ENCODE measurements at places on chromosomes 2 and 18.

DNA sequence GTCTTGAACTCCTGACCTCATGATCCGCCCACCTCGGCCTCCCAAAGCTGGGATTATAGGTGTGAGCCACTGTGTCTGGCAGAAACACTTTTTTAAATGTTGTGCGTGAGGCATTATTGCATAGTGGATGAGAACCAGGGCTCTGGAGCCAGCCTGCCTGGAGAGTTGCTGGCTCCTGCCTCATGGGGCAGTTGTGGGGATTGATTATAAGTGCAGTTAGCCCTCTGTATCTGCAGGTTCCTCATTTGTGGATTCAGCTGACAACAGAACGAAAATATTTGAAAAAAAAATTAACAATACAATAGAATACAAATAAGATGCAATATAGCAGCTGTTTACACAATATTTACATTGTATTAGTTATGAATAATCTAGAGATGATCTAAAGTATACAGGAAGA, 129.4 kb upstream of the EML6 start:
- DNase-seq: no peak

GRCh38 chr2:72496479-72496878, 329.4 kb downstream of the EXOC6B start:
- no peak for DNase-seq

DNA sequence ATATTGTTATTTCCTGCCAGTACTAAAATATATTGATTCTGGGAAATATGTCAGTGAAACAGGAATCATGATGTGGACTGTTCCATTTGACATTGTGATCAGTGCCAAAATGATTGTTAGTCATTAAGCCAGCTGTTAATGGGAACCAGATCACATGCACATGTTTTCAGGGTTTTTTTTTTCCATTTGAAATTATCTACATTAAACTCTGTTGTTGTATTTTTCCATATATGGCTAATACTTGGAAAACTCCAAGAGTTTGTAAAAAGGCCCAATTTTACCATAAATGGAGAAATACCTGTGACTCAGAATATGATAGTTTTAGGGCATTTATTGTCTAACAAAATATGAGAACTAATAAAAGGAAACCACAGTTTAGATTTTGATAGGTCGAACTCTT, 13.4 kb downstream of the ITGAV start:
- DNase-seq: no peak

- DNase-seq: no peak
These were observed 38.2 kb downstream of the KCMF1 start for GRCh38 chr2:85009019-85009618.

- no peak for DNase-seq
These were observed 1407.1 kb upstream of the ACVR2A start for GRCh38 chr2:146437712-146438111.

GRCh38 chr2:235638541-235639427, 144.9 kb downstream of the AGAP1 start:
- no peak for DNase-seq

DNA sequence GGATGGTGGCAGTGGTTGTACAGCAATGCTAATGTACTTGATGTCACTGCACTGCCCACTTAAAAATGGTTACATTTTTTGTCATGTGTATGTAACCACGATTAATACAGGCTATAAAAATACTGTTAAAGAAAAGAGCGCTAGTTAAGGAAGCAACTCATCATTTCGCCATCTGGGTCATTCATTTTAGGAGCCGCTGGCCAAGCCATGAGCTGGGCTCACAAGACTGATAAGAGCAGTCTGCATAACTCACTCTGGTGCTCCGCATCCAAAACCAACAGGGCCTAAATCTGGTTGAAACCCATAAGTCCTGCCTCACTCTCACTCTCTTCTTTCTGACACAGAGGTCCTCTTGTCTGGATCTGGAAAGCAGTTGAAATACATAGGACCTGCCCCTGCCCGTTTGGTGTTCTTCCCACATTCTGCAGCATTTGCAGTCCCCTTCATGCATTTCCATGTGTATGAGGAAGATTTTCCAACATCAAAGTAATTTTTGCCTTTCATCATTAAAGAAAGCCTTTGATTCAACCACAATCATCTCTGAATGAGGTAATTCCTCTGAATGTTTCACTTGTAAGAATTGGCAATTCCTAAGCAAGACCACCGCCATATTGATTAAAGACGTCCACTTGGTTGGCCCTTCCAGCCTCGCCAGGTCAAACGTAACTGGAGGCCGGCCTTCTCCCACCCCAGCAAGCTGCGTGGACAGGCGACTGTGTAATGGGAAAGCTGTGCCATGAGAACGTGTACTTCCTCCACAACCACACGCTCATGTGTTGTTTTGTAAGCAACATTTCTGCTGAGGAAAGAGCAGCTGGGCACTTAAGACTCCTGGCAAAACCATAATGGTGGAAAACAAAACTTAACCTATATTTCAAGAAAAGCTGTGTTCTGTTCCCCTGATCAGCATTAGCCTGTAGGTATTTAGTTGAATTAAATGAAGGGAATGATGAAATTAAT, 112.2 kb downstream of the VAPA start:
- DNase-seq: no peak

DNA sequence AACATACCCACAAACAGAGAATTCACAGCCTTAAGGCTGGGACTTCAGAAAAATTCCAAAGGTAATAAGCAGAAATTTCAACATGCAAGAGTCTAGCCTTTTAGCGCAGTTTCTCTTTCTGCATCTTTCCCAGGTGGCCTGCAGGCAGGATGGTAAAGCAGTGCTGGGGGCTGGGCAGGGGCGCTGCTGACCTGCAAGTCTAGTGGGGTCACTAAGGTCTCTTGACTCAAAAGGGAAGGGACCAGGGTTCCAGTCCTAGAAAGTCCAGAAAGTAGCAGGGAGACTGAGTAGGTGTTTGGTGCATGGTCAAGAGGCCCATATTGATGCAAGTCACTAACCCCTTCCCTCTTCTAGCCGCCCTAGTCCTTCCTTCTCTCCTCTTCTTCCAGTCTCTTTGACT, 169.2 kb downstream of the TGIF1 start:
- DNase-seq: no peak

- no peak for DNase-seq
These were observed 180.4 kb downstream of the MBD5 start for GRCh38 chr2:148201075-148202004.

All from NCI-H2107 (cell line).